ENCODE measurements at places on chromosomes 11 and 22. TPM values are rescaled to one million over a fixed set of nuclear protein-coding genes. Genes with fewer than 3 reads are reported as not detected.

- no peaks in the 10 kb centered on the region for H3K27me3 ChIP-seq
- H3K27ac ChIP-seq, result no peak overlapping the region
- no peak overlapping the region for H3K4me3 ChIP-seq
- no peak for DNase-seq
- no peaks in the 10 kb centered on the region for H3K4me1 ChIP-seq
These were observed 992.5 kb downstream of the OPCML start for GRCh38 chr11:132539590-132540368.

DNA sequence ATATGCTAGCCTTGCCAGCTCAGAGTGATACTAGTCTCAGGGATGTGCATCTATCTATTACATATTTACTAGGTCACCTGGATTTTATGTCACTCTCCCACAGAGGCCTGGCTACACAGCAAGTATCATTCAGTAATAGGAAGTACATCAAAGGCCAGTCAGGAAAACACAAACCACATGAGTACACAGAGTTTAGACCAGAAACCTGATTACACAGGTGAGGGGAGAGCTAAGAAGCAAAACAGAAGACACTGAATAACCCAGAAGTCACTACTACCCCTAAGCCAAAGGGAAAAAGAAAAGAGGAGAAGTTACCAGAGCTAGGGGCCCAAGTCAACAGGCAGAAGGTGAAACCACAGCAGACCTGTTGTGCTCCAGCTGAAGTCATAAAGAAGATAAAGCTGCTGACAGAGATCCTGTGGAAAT, 13.3 kb downstream of the LPXN start:
- 0 out of 2 replicates have a peak, but pooled peaks cover 1% of the 10 kb centered on the region for H3K36me3 ChIP-seq
- no peak overlapping the region for H3K27ac ChIP-seq
- no peaks in the 10 kb centered on the region for H3K4me1 ChIP-seq

DNA sequence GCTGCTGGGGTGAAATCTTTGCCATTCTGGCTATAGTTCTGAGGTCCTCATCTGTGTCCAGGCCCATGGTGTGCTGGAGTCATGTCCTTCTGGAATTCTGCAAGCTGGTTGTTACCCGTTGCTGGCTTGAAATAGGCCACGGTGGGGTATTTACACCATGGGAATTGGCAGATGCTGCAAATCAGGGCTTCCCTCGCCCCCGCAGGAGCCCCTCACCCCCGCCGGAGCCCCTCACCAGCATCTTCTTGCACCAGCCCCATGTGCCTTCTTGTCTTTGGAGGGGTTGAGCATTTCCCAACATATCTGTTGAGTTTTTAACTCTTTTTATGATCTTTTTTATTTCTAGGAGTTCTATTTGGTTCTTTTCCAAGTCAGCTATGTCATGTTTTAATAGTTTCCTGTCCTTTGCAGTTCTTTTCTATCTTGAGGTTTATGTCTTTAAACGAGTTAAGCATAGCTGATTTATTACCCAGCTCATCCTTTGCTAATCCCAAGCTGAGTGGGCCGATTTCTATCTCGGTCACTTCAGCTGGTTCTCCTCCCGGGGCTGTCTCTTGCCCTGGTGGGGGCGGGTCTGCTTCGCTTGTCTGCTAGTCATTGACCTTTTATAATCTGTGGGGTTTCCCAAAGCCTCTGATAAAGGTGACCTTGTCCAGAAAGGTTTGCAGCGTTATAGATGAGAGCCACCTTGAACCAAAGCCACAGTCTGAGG, 17.6 kb downstream of the ANO1 start:
- H3K36me3 ChIP-seq, result no peaks in the 10 kb centered on the region
- no peak overlapping the region for H3K27ac ChIP-seq
- H3K4me3 ChIP-seq, result no peak overlapping the region
- H3K4me1 ChIP-seq, result peaks cover 3% of the 10 kb centered on the region
- no peaks in the 10 kb centered on the region for H3K27me3 ChIP-seq

- H3K36me3 ChIP-seq, result no peaks in the 10 kb centered on the region
- H3K4me1 ChIP-seq, result peaks cover 2% of the 10 kb centered on the region
- no peak overlapping the region for H3K27ac ChIP-seq
- H3K4me3 ChIP-seq, result no peak overlapping the region
- H3K27me3 ChIP-seq, result no peaks in the 10 kb centered on the region
These were observed 7.9 kb upstream of the CTSC start for GRCh38 chr11:88345408-88345807.

NCR3LG1 gene
- polyA plus RNA-seq, result 1.7 TPM

KCNJ11 gene
- not detected for polyA plus RNA-seq

CRY2 gene
- polyA plus RNA-seq, result 12.2 TPM

Data from IMR-90 (cell line).